Activated CD4-positive, alpha-beta T cell treated with anti-CD3 and anti-CD28 coated beads, Interleukin-2, amount 10 ng/mL, durations not matched to agents 7 days and 5 days (primary cell): ENCODE measurements at places on chromosomes 12 and 14.

GRCh38 chr12:58233886-58234285, 292.5 kb downstream of the ATP23 start:
- no peak for DNase-seq

- no peak for DNase-seq
Observed at GRCh38 chr12:74105434-74105833, 432.2 kb upstream of the ATXN7L3B start.

DNA sequence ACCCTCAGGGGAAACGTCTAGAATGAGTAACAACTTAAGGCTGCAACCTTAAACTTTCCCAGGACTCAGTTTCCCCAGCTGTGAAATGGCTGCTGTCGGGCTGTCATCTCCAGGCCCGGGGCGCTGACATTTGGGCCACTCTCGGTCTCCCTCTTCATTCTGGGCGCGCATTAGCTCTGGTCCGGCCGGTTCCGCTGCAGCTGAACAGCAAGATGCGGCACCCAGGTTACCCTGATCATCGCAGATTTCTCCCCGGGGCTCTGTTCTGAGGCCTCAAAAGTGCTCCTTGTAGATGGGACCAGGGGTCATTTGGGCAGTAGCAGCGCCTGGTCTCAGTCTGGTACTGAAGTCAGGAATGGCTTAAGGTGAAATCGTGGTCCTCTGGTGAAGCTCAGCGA, 890 bp upstream of the BCL7A start:
- DNase-seq: no peak

GRCh38 chr12:13075118-13075480, 28.4 kb downstream of the GSG1 start:
- DNase-seq: no peak

DNA sequence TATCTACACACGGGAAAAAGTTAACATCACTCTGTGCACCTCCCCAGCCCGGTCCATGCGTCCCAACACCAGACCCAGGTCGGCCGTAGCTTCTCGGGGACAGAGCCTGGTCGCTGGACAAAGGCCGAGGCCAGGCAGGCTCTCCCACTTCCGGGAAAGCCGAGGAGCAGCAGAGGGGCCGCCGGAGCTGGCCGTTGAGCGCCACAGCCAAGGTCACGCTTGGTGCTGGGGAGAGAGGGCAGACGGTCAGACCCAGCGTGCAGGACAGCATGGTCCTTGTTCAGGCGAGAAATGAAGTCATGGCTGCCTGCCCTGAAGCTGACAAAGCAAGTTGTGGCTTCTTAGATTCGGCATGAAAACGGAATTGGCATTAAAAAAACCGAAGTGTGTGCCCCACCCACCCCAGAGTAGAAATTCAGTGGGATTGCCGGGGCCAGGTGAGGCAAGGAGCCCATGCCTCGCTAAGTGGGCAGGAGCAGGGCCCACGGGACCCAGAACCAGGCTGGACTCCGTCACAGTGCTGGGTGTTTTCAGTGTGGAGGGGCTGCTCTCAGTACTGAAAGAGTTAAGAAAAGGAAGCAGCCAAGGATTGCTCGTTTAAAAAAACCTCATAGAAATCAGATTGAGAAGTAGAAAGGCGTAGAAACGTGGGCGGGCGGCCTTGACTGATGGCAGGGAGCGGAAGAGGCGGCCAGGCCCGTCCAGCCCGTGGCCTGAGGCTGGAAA, 4.3 kb downstream of the ARL6IP4 start:
- DNase-seq: no peak
